ENCODE measurements at places on chromosomes 5 and 9. TPM values are rescaled to one million over a fixed set of nuclear protein-coding genes. Genes with fewer than 3 reads are reported as not detected.

DNA sequence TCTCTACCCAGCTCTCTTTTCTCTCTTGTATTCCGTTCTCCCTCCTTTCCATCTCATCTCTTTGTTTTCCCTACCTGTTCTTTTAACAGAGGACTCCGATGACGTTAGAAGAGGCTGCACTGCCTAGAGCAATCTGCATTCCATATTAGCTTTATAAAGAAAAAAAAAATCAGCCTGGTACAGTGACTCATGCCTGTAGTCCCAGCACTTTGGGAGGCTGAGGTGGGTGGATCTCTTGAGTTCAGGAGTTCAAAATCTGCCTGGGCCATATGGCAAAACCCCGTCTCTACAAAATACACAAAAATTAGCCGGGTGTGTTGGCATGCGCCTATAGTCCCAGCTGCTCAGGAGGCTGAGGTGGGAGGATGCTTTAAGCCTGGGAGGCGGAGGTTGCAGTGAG is 49.0 kb downstream of the DAPK1 start:
- H3K4me3 ChIP-seq = no peak overlapping the region
- no peaks in the 10 kb centered on the region for H3K27me3 ChIP-seq
- no peak for DNase-seq
- H3K27ac ChIP-seq = no peak overlapping the region
- no peaks in the 10 kb centered on the region for H3K4me1 ChIP-seq

The TPPP gene
- 1.9 TPM for total RNA-seq

DNA sequence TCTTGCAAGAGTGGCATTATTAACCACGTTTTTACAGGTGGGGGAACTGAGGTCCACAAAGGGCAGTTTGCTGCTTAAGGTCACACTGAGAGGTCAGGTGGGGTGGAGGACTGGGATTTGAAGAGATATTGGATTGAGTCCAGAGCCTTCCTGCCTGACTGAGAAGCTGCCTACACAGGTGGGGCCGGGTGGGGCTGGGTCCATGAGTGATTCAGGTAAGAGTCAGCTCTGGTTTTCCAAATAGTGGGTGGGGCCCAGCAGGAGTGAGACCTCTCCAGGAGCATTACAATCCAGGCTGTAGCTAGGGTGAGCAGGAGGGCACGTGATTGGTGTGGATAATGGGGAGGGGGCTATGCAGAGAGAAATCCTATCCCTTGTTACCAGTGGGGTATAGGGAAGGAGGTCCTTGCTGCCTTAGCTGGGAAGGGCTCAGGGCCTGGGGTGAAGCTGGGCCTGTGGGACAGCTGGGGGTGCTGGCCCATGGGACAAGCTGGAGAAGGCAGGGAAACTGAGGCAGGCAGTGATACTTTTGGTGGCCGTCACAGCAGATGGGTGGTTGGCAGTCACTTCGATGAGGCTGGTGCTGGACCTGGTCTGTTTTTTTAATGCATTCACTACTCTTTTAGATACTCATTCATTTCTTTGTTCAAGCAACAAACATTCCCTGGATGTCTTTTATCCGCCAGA is 2.9 kb upstream of the PTGS1 start:
- H3K4me3 ChIP-seq = no peak overlapping the region
- H3K27me3 ChIP-seq = peaks cover 4% of the 10 kb centered on the region
- peak; percentile 74 for DNase-seq
- peaks cover 23% of the 10 kb centered on the region for H3K4me1 ChIP-seq

DNA sequence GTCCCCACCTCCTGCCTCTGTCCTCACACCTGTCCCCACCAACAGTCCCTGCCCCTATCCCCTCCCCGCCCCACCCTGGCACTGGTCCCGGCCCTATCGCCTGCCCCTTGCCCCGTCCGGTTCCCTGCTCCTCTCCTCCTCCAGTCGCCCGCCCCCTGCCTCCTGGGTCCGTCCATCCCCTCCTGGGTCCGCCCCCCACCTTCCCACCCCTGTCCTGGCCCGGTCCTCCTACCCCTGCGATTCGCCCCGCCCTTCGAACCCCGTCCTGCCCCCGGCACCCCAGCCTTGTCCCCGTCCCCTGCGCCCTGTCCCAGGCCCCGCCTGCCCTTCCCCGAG is 372 bp downstream of the EDF1 start:
- DNase-seq = no peak
- H3K27me3 ChIP-seq = no peaks in the 10 kb centered on the region
- 0 out of 2 replicates have a peak, but pooled peaks cover 5% of the 10 kb centered on the region for H3K4me1 ChIP-seq
- H3K4me3 ChIP-seq = peak overlapping the region; percentile 86

DNA sequence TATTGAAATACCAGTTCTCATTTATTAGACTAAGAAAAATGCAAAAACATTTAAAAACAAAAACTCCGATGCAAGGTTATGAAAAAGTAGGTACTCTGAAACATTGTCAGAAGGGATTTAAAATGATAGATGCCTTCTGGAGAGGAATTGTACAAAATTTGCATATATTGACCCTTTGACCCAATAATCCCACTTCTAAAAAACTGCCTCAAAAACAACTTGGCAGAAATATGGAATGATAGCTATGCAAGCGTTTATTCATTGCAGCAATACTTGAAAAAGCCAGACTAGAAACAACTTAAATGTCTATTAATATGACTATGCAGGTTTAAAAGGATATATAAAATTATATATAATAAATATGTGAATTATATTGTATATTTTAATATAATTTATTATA is 118.4 kb downstream of the PLK2 start:
- no peak overlapping the region for H3K4me3 ChIP-seq
- DNase-seq = no peak
- no peaks in the 10 kb centered on the region for H3K36me3 ChIP-seq
- H3K27me3 ChIP-seq = no peaks in the 10 kb centered on the region
- H3K4me1 ChIP-seq = no peaks in the 10 kb centered on the region

DNA sequence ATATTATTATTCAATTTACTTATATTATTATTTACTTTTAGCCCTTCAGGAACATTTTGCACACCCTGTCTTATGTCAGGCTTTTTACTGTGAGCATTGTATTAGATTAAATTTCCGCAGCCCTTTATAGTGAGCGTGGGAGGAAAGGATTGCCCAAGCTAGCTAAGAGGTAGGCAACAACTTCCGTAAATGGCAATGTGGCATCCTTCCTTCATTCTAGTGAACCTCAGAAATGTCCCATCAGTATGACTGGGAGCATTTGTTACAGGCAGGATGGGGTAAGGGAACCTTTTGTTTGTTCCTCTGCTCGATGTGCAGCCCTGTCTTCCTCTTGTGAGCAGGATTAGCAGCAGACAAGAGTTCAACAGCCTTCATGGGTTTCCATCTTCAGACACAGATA is 6.2 kb upstream of the CD180 start:
- no peak overlapping the region for H3K27ac ChIP-seq
- H3K4me1 ChIP-seq = peaks cover 26% of the 10 kb centered on the region
- H3K36me3 ChIP-seq = no peaks in the 10 kb centered on the region
- no peak overlapping the region for H3K4me3 ChIP-seq

GRCh38 chr5:140631036-140631417 is 1.9 kb downstream of the CD14 start:
- DNase-seq = no peak
- no peak overlapping the region for H3K27ac ChIP-seq

The ELOVL7 gene
- total RNA-seq = 0.69 TPM

The ACTL7A gene
- not detected for total RNA-seq

The SHOC1 gene
- not detected for total RNA-seq

DNA sequence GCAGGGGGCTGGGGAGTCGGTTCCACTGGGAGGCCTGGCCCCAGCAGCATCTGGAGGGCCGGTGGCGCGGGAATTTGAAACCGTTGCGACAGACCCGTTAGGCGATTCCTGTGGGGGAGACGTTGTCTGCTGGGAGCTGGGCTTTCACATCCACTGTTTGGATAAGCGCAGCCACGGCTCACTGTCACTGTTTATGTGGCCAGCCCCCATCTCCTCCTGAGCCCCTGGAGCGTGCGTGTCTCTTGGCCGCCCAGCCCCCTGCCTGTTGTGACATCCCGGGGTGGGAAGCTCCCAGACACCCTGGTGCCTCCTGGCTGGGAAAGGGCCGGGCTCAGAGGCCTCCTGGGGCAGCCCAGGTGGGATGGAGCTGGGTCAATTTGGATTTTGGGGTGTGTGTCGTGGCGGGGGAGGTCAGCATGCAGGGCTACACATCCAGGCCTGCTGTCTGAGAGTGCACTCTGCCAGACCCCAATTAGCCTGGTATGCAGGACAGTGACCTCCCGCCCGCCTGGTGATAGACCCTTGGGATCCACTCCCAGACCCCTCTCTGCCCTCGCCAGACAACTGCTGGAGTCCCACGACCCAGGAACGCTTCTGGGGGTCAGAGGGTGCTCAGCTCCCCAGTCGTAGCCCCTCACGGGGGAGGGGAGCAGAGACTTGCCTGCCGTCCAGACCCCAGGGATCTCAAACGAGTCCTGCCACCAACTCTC is 62.0 kb upstream of the RNU6ATAC start:
- no peak overlapping the region for H3K27ac ChIP-seq
- no peak for DNase-seq
- H3K27me3 ChIP-seq = peaks cover 18% of the 10 kb centered on the region
- no peaks in the 10 kb centered on the region for H3K36me3 ChIP-seq

DNA sequence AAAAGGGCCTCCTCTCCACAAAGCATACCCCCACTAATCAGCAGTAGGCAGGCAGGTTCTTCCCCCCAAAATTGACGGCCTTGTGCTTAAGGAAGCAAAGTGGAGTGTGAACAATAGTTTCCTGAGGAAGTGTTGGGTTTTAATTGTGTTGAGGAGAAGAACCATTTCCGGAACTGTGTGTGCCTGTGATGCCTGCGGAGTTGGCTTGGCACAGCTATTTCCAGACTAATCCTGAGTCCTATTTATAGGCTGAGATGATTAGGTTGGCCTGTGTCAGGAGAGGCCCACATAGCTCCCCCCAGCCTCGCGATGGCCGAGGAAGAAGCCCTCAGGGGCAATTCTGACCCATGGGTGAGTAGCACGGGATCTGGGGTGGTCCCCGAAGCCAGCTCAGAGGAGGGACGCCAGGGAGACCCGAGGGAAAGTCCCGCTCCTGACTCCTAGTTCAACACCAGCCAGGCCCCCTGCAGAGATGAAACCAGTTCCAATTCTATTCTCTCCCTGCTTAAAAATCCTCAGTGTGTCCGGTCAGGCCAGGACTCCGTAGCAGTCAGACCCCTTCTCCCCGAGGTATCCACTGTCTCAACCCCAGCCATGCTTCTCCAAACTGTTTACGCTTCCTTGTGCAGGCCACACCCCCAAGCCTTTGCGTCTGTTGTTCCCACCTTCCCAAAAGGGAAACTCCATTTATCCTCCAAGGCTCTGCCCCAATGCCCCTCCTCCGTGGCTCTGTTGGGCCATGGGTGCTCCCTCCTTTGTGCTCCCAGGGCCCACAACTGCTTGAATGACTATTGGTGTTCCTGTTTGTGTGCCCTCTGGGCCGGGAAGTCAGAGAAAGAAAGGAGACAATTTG is 18.1 kb downstream of the GSN start:
- peaks cover 53% of the 10 kb centered on the region for H3K4me1 ChIP-seq
- DNase-seq = no peak

DNA sequence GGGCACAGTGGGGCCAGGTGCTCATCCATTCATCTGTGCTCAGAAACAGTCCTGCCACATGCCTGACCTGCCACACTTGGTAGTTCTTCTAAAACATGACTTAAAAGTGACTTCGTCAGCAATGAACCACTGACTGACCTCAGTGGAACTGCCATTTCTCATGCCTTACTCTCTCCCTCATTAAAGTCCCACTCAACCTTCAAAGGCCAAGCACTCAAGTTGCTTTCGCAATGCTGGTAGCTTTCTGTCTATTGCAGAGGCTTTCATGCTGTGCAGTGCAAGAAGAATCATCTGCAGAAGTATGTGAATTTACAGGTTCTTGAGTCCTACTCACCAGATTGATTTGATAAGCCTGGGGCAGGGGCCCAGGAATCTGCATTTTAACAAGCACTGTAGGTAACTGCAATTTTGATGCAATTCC is 23.9 kb downstream of the B4GALT1 start:
- no peaks in the 10 kb centered on the region for H3K27me3 ChIP-seq
- DNase-seq = no peak
- no peaks in the 10 kb centered on the region for H3K4me1 ChIP-seq
- H3K4me3 ChIP-seq = no peak overlapping the region
- no peak overlapping the region for H3K27ac ChIP-seq
- H3K36me3 ChIP-seq = no peaks in the 10 kb centered on the region

DNA sequence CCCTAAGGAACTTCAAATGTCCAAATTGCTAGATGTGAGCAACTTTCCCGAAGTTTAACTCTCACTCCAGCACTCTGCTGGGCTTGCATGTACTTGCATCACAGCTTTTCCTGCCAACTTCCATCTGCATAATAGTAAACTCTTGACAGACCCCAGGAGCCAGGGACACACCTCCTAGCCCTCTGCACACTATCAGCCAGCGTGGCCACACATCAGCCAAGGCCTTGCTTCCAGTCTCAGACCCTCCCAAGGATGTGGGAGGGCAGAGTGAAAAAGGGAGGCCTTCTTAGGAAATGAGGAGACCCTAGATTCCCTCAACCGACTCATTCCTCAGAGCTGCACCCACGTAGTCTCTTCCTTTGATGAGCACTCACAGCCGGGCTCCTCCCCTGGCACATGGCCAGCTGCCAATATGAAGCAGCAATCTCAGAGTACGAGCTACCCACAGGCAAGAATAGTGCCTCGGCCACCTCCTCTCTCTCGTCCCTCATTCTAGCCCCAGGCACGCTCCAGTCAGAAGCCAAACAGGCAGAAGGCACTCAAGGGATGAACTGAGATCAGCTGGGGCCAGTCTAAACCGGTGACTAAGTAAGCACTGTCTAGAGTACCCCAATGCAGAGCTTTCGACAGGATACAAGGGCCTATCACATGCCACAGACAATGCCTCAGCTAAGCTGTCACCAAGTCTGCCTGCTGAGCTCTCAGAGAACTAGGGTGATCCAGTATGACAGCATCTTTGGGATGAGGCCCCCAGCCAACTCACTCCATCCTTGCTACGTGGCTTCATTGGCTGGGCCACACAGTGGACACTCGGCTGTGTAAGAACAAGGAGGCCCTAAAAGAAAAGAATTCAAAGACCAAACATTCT is 2.3 kb downstream of the P4HA2 start:
- H3K4me3 ChIP-seq = peak overlapping the region; percentile 32
- peaks cover 20% of the 10 kb centered on the region for H3K4me1 ChIP-seq
- no peaks in the 10 kb centered on the region for H3K36me3 ChIP-seq
- peak; percentile 36 for DNase-seq

The TLR4 gene
- total RNA-seq = not detected

- H3K36me3 ChIP-seq = peaks cover 32% of the 10 kb centered on the region
- H3K27me3 ChIP-seq = no peaks in the 10 kb centered on the region
- no peak overlapping the region for H3K4me3 ChIP-seq
- peaks cover 13% of the 10 kb centered on the region for H3K4me1 ChIP-seq
- H3K27ac ChIP-seq = no peak overlapping the region
Observed at GRCh38 chr5:177198738-177199137, 65.2 kb downstream of the NSD1 start.

The LCN15 gene
- not detected for total RNA-seq

- peaks cover 29% of the 10 kb centered on the region for H3K4me1 ChIP-seq
- H3K27ac ChIP-seq = no peak overlapping the region
- no peaks in the 10 kb centered on the region for H3K27me3 ChIP-seq
- no peaks in the 10 kb centered on the region for H3K36me3 ChIP-seq
Observed at GRCh38 chr5:72064801-72065570, 42.3 kb upstream of the MAP1B start.

The HACD4 gene
- not detected for total RNA-seq

The CBY3 gene
- total RNA-seq = 1.4 TPM
